ENCODE measurements at places on chromosomes 13 and 19. TPM values are rescaled to one million over a fixed set of nuclear protein-coding genes. Genes with fewer than 3 reads are reported as not detected.

ZNF548 gene
- total RNA-seq = 24.6 TPM

LPAR6 gene
- total RNA-seq = 6.4 TPM

OR7D2 gene
- total RNA-seq = not detected

LCP1 gene
- 1,019 TPM for total RNA-seq

SEMA6B gene
- not detected for total RNA-seq

SPRY2 gene
- total RNA-seq = 1.3 TPM

ZNF773 gene
- 7.1 TPM for total RNA-seq

EFNA2 gene
- total RNA-seq = not detected

CGB3 gene
- total RNA-seq = not detected

PRR20C gene
- total RNA-seq = not detected

RASIP1 gene
- 1.2 TPM for total RNA-seq

CCDC169 gene
- total RNA-seq = not detected

PCP2 gene
- total RNA-seq = 4.8 TPM

CKM gene
- not detected for total RNA-seq

PALM gene
- 0.22 TPM for total RNA-seq

TNFRSF19 gene
- not detected for total RNA-seq

HRC gene
- not detected for total RNA-seq

C5AR1 gene
- 0.65 TPM for total RNA-seq

SLC7A9 gene
- total RNA-seq = not detected

C13orf42 gene
- total RNA-seq = not detected

MTUS2 gene
- not detected for total RNA-seq

PSG5 gene
- not detected for total RNA-seq

SIAH3 gene
- total RNA-seq = 0.11 TPM

CASP14 gene
- not detected for total RNA-seq

GRIN2D gene
- total RNA-seq = 0.13 TPM

SLC25A41 gene
- not detected for total RNA-seq

CEACAM7 gene
- not detected for total RNA-seq

WDR88 gene
- total RNA-seq = not detected

CLIP3 gene
- 0.74 TPM for total RNA-seq

PPM1N gene
- total RNA-seq = 4.2 TPM

MBD3L2 gene
- not detected for total RNA-seq

RFPL4A gene
- not detected for total RNA-seq

ZNF575 gene
- 2.0 TPM for total RNA-seq

CCNA1 gene
- not detected for total RNA-seq

CILP2 gene
- total RNA-seq = 0.32 TPM

APOC4 gene
- not detected for total RNA-seq

POU2F2 gene
- total RNA-seq = 37.7 TPM

TPT1 gene
- 3,533 TPM for total RNA-seq

SIGLEC10 gene
- total RNA-seq = not detected

FAM83E gene
- 3.8 TPM for total RNA-seq

LILRB1 gene
- total RNA-seq = 1.6 TPM

APBA3 gene
- total RNA-seq = 28.0 TPM

CERS1 gene
- total RNA-seq = 0.36 TPM

ZNF296 gene
- 6.3 TPM for total RNA-seq

CACNA1A gene
- total RNA-seq = 0.36 TPM

IZUMO2 gene
- not detected for total RNA-seq

CCDC70 gene
- 0.72 TPM for total RNA-seq

OVOL3 gene
- not detected for total RNA-seq

BICRA gene
- 8.7 TPM for total RNA-seq

TMEM59L gene
- total RNA-seq = not detected

CEACAM8 gene
- not detected for total RNA-seq

CDX2 gene
- total RNA-seq = not detected
